D721Med (cell line): ENCODE measurements at places on chromosomes 12 and 14.

GRCh38 chr12:18148961-18149360 lies 59.0 kb upstream of the RERGL start:
- DNase-seq = no peak

- no peak for DNase-seq
These were observed 26.4 kb downstream of the MGAT4C start for GRCh38 chr12:86229772-86230171.

GRCh38 chr14:77618381-77618970 lies 2.0 kb upstream of the SPTLC2 start:
- DNase-seq = no peak

GRCh38 chr12:110906516-110906915 lies 13.9 kb downstream of the MYL2 start:
- DNase-seq = no peak

DNA sequence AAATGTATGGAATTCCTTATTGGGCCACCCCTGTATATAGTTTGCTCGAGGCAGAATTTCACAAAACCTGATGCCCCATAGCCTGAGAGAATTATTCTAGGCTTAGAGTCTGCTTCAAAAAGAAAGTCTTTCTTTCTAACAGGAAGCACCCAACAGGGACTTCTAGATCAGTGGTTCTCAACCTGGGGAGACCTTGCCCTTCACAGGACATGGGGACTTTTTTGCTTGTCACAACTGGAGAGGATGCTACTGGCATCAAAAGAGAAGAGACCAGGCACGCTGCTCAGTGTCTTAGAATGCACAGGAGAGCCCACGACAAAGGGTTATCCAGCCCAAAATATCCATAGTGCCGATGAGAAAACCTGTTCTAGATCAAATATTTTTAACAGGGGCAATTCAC lies 18.9 kb downstream of the WSB2 start:
- no peak for DNase-seq

- DNase-seq = no peak
These were observed 171.2 kb downstream of the PIWIL1 start for GRCh38 chr12:130508847-130509246.

DNA sequence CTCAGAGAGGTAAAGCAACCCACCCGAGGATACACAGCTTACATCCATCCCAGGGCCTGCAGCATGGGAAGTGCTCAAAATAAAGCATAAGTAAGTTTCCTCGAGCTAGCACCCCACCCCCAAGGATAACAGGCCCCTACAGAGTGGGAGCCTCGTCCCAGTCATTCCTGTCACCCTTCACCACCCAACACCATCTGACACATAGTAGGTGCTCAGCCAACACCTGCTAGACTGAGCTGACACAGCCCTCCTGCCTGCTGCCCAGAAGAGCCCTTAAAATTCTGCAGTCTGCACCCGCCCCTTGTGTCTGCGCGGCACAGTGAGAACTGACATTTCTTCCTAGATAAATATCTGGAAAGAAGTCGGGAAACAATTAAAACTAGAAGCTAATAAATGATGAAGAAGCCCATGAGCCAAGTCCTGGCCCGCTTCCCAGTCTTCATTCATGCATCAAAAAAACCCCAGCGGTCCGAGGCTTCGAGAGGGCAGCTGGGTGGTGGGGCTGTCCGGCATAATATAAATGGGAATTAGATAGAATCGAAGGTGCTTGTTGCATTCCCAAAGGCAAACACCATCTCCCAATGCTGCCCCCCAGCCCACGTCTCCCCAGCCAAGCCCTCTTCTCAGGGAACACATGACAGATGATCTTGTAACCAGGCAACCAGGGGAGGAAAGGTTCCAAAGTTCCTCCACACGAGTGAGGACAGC lies 76.2 kb downstream of the BCL11B start:
- DNase-seq = no peak

DNA sequence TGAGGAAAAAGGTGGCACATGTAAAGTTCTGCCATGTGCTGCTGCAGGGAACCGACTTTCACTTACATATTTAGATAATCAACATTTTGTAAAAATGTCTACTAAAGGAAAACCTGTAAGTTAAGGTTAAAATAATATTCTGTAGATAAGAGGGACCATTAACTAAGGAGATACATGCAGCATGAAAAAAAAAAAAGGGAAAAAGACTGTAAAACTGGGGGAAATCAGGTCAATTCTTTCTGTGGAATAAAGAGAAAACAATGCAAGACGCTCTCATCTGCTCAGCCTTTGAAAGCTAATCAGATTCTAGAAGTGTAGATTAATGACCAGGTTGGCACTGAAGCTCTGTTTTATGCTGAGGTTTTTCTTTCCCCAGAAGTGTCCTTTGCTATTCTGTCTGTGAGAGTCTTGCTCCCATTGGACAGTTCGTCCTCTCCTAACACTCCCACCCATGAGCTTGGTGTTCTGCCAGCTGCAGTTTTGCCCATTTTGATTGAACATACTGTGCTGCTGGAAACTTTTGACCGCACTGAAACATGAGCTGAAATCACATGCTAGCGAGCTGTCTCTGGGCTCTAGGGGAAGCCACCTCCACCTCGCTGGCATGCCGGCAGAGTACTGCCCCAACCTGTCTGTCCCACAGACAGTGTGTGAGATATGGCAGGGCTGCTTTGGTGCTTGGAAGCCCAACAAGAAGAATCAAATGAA lies 39.7 kb downstream of the PPTC7 start:
- no peak for DNase-seq

GRCh38 chr14:21525571-21525961 lies 580 bp downstream of the SALL2 start:
- no peak for DNase-seq

GRCh38 chr12:118120579-118121363 lies 15.2 kb upstream of the PEBP1 start:
- peak; percentile 73 for DNase-seq

GRCh38 chr14:67112344-67112743 lies 76.9 kb upstream of the GARIN2 start:
- DNase-seq = no peak

DNA sequence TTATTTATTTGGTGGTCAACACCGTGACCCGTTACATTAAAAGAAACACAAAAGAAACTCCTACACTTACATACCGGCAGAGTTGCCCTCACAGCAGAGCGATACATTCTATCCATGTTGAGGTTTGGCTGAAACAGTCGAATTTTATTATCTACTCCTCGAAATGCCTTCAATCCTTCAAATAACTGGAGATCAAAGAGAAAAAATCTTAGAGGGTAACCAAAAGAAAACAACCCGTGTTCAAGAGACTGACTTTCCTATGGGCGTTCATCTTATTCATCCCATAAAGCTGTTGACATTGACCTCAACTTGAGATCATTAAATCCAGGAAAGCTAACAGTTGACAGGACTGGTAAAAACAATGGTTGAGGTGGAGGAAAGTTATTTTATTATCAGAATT lies 67.7 kb downstream of the BCAT1 start:
- DNase-seq = no peak

DNA sequence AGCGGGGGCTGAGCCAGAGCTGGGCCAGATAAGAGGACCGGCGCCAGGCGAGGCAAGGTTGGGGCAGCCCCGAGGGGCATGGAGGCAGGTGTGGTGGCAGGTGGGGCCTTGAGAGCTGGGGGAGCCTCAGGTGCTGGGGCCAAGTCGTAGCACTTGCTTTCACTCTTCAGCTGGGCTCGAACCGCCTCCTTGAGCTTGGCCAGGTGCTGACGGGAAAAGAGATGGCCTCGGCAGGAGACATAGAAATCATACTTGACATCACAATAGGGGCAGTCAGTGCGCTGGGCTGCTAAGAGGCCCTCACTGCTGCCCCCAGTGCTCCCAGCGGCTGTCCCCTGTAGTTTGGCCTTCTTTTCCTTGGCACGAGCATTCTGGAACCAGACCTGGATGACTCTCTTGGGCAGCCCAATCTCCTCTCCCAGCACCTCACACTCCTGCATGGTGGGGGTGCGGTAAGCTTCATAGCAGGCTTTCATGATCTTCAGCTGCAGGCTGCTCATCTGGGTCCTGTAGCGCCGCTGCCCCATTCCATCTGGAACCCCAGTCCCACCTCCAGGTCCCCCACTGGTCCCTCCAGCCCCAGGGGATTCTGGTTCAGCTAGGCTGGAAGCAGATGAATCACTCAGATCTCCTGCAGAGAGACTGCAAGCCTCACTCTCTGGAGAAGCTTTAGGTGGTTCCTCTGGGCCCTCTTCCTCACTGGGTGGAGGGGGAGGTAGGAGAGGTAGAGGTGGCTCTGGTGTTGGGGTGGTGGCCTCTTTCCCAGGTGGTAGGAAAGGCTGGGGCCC lies 28.1 kb downstream of the ZFHX2 start:
- DNase-seq = no peak

DNA sequence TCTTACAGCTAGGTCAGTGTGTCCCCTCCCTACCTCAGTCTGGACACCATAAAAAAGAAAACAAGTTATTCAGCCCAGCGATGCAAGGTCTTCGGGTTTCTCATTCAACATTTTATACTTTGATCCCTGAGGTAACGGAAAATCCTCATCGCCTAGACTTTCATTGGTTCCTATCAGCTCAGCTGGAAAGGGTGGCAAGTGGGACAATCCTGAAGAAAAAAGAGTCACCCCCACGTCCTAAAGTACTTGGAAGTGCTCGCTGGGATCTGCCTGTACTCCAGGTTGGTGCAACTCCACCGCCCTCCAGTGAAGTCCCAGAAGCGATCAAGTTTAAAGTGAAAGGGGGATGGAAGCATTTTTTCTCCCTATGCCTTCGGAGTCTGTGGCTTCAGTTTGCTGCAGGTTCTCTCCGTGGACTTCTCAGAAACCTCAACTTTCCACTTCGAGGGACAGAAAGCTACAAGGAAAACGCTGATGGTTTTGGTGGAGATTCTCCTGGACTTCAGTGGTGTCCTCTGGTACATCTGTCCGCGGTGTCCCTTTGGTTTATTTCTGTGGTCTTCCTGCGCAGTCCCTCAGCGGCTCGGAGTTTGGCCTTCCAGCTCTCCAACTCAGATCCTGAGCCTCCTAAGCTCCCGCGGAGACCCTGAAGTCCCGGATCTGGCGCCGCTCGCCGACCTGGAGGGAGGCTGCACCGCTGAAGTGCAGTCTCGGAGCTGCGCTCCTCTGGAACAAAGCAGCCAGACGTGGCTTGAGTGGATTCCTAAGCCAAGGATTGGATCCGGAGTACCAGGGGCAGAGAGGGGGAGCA lies 1.8 kb upstream of the LRFN5 start:
- DNase-seq = no peak

DNA sequence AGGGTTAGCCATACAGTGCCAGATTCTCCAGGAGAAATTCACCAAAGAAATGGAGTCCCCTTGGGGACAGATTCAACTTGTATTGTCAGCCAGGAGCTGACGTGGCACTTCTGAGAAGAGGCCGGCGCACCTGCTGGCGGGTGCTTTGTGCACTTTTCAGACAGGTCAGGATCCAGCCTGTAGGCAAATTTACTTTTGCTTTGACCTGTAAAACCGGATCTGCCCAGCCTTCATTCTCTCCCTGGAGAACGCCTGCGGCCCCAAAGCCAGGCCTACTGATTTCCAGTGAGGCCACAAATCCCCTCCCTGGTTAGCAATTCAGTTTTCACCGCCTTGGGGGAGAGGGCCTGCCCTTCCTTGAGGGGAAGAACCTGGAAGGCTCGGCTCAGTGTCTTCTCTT lies 17.4 kb downstream of the P2RX4 start:
- no peak for DNase-seq

GRCh38 chr12:110689281-110690126 lies 589 bp upstream of the HVCN1 start:
- peak; percentile 42 for DNase-seq

DNA sequence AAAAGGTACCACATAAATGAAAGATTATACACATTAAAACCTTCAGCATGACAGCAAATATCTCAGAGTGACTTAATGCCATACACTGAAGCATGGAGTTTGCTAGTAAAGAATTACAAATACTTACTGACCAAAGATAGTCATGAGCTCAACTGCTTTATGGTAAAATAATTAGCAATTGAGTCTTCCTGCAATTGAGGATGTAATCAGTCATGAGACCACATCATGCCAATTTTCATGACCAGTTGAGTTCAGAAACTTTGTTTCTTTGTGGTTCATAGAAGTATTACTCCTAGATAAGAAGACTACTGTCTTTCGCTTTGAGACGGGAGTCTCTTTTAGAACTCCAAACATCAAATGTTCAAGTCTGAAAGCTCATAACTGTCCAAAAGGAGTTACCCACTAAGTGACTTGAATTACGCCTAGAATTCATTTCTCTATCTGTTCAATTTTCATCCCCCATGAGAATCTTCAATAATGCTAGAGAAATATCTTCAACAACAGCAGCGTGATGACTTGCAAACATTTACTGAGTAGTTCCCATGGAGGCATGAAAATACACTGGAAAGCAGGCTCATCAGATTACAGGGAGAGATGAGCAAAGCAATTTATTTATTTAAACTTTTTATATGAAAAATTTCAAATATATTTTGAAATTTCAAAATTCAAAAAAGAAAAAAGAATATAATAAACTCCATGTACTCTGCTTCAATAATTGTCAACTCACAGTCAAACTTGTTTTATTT lies 120.0 kb downstream of the BTG1 start:
- DNase-seq = no peak

DNA sequence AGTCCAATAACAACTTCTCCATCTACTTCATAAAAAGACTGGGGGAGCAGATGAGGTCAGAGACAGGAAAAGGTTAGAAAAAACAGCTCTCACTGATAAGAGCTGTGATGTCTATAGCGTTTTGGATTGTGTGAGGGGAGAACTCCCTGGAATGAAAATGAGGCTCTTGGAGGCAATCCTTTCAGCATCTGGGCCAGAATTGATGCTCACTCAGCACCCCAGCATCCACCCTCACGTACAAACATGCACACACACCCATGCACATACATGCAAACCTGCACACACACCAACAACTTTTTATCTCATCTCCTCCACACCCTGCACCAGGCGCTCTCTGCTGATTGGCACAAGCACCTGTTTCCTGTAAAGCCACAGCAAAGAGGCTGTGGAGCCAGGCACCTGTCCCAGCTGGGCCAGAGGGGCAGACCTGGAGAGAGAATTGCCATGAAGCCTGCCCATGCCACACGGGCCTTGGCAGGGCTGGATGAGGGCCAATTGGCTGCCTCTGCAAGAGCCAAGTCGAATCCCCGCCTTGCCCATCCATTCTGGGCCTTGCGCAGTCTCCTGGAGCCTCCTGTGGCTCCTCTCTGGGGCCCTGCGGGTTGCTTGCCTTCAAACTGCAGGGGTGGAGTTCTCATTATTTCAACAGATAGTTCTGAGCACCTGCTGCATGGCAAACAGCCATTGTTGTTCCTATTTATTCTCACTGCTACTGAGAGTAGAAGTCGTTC lies 53.1 kb downstream of the SYNE3 start:
- DNase-seq = no peak

GRCh38 chr12:128518644-128519043 lies 251.7 kb downstream of the TMEM132C start:
- DNase-seq = no peak

GRCh38 chr12:103105971-103106597 lies 148.6 kb downstream of the ASCL1 start:
- no peak for DNase-seq

DNA sequence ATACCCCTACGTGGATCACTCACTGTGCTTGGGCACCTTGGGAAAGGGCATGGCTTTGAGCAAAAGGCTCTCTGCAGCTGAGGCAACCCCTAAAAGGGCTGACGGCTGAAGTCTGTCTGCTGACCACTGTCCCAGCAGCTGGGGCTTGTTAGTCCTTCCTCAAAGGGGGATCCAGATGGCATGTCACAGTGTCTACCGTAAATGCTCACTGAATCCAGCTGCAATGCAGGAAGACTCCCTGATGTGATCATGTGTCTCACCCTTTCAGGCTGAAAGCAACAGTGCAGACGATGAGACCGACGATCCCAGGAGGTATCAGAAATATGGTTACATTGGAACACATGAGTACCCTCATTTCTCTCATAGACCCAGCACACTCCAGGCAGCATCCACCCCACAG lies 12.4 kb downstream of the OAS1 start:
- no peak for DNase-seq

- DNase-seq = no peak
These were observed 26.3 kb downstream of the LMNTD1 start for GRCh38 chr12:25526778-25527177.

- DNase-seq = no peak
These were observed 3.3 kb upstream of the KRT79 start for GRCh38 chr12:52837413-52837741.
